NB4 (cell line): ENCODE measurements at places on chromosomes 4 and X.
A peak's percentile ranks its signal among the peaks of the same experiment; 100 is the strongest.

DNA sequence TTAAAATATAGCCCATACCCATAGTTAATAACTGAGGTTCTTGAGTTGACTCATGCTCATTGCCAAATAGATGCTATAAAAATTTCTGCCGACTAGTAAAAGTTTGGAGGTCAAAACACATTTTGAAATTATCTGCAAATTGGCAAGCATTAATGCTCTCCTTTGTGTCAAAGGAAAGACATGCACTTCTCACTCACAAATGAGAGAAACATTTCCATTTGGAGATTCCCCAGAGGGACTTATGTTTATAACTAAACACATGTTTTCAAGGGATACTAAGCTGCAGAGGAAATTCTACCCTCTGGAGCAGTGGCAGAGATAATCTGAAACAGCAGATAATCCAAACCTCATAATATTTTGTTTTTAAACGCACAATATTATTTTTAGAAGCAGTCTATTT is 45.7 kb upstream of the CCDC160 start:
- DNase-seq: no peak

- DNase-seq: no peak
Measured at GRCh38 chr4:184722798-184723197, 11.1 kb downstream of the CENPU start.

GRCh38 chr4:102598086-102598761 is 97.1 kb downstream of the NFKB1 start:
- no peak for DNase-seq

- DNase-seq: no peak
Measured at GRCh38 chr4:183907871-183908683, 3.0 kb downstream of the STOX2 start.

GRCh38 chrX:39212456-39212855 is 411.2 kb downstream of the MID1IP1 start:
- DNase-seq: peak; percentile 1

- DNase-seq: no peak
Measured at GRCh38 chr4:25271866-25272265, 38.0 kb downstream of the PI4K2B start.

DNA sequence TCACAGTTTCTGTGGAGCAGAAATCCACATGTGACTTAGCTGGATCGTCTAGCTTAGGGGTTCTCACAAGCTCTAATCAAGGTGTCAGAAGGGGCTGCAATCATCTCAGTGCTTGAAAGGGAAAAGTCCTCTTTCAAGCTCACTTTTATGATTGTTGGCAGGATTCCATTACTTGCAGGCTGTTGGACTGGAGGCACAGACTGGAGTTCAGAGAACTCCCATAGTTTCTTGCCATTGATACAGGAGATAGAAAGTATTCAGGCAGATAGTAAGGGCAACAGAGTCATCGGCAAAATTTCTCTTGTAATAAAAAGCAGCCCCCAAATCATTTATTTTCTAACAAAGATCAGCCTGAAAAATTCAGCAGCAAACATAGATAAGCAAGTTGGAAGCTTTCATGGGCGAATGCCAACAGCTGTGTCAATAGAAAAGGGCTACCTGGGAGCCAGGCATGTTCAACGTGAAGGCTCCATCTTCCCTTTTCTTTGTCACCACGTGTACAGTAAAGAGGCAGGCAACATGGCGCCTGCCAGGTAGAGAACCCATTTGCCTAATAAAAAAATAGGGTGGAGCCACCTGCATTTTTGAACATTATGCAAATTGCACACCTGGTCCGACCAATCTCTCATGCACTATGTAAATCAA is 64.4 kb downstream of the CXCL13 start:
- no peak for DNase-seq

- no peak for DNase-seq
Measured at GRCh38 chr4:160514126-160514525, 1411.2 kb downstream of the RAPGEF2 start.

GRCh38 chrX:9166584-9166944 is 132.6 kb upstream of the FAM9B start:
- no peak for DNase-seq

- peak; percentile 16 for DNase-seq
Measured at GRCh38 chr4:20195071-20195885, 56.4 kb upstream of the SLIT2 start.

DNA sequence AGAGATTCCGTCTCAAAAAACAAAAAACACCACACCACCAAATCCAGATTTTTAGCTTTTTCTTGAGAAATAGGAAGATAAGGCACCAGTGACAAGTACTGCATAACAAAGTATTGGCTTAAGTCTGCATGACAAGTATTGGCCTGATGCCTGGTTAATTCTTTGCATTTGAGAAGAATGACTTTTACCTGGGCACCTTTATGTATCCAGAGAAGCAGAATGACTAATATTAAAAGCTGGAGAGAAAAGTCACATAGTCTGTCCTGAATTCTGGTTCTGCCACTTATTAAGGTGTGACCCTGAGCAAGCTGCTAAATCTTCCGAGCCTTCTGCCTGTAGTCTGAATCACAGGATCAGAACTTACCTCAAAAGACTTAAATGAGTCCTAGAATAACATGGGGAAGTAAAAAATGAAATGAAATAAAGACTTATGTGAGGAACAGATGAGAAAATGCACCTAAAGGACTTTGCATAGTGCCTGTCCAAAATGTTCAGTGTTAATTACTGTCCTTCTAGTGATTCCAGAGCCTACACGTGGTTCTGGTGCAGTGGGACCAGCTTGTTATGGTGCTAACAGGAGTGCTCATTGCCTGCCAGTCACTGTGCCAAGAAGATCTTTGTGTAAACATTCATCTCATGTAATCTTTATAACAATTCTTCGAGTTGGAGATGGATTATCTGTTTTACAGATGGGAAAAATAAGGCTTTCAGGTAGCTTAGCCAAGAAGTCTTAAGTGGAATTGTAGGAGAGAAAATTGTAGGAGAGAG is 31.6 kb downstream of the UGDH start:
- DNase-seq: no peak

DNA sequence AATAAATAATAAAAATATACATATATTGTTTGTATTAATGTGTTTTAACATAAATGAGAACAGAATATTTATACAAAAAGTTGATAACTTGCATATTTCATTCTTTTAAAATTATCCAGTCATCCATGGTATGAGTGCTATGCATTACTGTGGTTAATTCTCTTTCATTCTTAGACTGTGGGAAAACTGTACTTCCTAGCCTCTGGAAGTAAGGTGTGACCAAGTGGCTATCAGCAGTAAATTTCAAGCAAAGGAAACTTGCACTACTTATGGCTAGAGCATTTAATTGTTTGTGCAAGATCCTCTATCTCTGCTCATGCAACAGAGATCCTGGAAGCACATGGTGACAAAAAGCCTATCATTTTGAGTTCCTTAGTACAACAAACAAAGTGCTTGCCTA is 1054.5 kb upstream of the PABPC4L start:
- no peak for DNase-seq

DNA sequence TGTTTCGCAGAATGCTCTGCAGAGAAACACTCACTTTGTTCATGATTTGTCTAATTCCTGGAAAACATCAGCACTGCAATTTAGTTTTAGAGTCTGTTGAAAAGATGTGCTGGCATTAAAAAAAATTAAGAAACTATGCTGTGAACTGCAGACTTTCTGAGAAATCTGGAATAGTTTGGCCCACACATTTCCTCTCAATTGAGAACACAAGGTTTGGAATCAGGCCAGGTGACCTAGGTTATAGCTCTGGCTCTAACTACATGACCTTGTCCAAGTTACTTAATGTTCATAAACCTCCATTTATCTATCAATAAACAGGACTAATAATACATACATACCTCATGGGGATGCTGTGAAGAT is 61.4 kb upstream of the ENPEP start:
- no peak for DNase-seq

DNA sequence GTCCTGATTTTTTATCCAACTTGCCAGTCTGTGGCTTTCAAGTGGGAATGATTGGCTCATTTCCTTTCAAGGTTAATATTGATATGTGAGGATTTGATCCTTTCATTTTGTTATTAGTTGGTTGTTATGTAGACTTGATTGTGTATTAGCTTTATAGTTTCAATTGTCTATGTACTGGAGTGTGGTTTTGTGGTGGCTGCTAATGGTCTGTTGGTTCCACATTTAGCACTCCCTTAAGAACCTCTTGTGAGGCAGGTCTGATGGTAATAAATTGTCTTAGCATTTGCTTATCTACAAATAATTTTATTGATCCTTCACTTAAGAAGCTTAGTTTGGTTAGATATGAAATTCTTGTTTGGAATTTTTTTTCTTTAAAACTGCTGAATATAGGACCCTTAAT is 190.6 kb downstream of the CPXCR1 start:
- no peak for DNase-seq

DNA sequence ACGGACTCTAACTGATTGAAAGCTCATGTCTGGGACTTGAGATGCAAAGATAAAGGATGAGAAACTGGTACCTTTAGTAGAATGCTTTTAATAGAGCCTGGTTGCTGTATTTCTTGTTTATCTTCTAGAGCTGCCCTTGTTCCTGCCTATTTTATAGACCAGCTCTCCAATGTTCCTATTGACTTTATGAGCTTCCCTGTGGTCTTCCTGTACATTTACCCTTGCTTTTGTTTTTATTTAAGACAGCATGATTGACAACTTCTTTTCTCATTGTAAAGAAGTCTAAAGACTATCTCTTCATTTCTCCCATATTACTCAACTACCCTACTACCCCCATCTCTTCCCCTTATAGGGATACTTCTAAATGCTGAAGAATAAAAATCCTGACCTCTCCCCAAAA is 174.7 kb downstream of the UGT8 start:
- DNase-seq: no peak

DNA sequence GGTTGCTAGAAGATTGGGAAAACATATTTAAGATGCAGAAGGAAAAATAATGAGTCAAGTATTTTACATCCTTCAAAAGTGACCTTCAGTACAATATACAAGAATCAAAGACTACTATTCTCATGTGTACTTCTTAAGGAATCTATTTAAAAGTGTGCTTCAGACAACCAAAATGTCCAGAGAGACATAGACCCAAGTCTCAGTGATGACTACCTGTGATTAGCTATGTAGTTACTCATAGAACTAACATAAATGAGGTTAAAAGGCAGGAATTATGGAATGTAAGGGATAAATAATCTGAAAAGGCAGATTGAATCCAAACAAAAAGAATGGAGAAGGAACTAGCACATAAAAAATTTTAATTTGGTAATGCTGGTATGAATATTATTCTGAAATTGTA is 634.7 kb upstream of the FAM241A start:
- DNase-seq: no peak
